ENCODE measurements at places on chromosomes 11 and 22.

DNA sequence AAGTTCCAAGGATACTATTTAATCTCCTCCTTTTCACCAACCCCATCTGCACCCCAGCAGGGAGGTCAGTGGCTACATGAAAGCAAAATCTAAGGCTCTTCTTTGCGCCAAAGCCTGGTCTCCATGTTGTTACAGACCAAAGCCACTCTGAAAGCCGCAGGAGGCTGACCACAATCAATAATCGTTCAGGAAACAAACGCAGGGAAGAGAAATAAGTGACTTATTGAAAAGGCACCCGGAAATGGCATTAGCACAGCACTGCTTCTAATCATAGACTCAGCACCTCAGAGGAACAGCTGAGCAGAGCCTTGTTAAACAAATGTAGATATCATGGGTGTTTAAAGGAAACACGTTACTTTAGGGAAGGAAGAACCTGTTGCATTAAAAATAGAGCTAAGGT, 183.9 kb downstream of the KIRREL3 start:
- DNase-seq: no peak

GRCh38 chr22:25084405-25085107, 115.1 kb upstream of the CRYBB3 start:
- no peak for DNase-seq

DNA sequence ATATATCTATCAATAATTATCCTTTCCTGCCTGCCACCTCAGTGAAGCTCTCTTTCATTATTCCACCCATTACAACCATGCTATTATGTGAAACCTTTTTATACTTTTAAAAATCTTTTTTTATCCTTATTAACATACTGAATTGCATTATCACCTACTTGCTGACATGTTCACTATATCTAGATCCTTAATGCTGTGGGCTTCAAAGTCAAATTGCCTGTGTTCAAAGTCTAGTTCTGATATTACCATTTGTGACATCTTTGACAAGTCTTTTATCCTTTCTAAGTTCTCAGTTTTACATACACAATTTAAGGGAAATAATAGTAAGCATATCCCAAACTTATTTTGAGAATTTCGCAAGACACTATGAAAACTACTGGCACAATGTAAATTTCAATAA, 2239.4 kb downstream of the LRRC4C start:
- no peak for DNase-seq

- no peak for DNase-seq
These were observed 35.9 kb upstream of the GRAMD4 start for GRCh38 chr22:46584081-46584921.

DNA sequence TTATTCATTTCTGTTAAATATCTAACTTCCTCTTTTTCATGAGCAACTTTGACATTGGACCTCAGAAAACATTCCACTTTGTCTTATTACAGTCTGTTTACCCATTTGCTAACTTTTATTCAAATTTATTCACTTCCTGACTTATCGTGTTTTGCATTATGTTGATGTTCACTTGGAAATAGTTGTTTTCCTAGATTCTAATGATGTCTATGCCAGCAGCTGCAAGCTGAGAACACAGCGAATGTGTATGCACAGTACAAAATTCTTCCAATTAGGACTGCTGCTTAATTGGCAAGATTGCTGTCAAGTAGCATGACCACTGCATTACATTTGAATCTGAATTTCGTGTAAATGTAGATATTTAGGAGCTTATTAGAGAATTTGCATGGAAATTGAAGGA, 61.5 kb upstream of the GRIA4 start:
- DNase-seq: no peak

GRCh38 chr22:25197340-25197739, 2.3 kb upstream of the CRYBB3 start:
- DNase-seq: no peak

- no peak for DNase-seq
These were observed 62.5 kb upstream of the CD44 start for GRCh38 chr11:35076201-35077100.

- DNase-seq: no peak
These were observed 1.3 kb upstream of the INSC start for GRCh38 chr11:15113381-15113780.

DNA sequence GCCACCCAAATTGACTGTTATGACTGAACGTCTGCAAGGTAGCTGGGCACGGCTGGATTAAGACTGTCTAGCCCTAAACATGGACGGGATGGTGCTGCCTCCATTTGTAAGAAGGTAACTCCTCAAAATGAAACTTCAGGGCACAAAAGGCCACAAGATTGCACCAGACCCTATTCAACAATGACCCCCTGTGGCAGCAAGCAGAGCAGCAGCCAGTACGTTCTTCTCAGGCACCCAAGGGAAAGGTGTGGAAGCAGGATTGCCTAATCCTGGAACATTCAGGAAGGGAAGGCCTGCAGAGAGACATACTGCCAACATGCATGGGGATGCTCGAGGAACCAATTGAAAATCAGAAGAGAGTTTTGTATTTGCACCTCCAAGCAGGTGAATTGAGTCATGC, 4.5 kb upstream of the TBX10 start:
- no peak for DNase-seq

- DNase-seq: no peak
These were observed 1082.5 kb downstream of the BRD1 start for GRCh38 chr22:48744967-48745841.

DNA sequence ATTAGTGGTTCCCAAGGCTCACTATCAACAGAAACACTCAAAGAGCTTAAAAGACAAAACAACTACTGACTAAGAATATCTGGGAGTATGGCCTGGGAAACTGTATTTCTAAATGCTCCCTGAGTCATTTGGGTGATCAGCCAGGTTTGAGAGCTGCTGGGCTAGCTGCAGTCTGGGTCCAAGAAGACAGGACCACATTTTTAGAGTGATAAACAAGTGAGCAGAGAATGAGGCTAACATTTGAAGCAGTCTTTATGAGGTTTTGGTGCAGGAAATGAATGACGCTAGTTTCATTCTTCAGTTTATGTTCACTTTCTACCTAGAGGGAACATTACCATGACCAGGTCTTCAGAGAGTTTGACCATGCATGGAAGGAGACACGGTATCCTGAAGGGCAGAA, 97.7 kb downstream of the TEAD1 start:
- DNase-seq: no peak

DNA sequence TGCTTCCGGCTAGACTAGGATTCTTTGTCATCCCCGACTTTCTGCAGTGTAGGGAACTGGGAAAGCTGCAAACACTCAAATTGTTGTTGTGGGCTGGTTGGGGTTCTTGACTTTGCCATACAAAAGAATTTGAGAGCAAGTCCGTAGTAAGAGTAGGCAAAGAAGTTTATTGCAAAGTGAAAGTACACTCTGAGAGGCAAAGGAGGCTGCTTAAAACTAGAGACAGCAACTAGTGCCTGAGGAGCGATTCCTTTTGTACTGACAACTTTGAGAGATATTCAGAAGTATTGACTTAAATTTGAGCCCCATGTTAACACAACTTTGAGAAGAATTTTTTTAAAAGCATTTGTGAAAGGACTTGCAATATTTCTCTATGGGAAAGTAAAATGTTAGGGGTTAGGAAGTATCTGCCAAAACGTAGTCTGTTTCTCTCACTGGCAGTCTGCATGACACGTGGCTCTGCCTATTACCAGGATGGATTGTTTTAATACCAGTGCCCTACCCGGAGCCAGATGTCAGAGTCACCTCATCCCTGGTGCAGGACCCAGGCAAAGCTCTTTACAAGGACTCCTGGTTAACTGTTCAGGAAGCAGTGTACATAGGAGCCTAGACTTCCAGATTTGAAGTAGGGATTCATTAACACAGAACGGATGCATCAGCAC, 85.0 kb upstream of the CLPB start:
- DNase-seq: no peak

DNA sequence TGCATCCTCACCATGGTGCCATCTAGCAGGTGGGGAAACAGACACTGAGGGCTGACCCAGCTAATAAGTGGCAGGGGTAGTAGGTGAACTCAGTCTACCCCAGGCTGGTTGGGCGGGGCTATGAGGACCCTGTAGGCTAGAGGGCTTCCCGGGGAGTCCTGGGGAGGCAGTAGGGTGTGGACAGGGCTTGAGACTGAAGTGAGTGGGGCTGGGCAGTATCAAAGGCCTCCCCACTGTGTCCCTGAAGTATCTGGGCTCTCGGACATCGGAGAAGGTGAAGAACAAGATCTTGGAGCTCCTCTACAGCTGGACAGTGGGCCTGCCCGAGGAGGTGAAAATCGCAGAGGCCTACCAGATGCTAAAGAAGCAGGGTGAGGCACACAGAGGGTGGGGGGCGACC, 11.4 kb downstream of the GGA1 start:
- DNase-seq: no peak

DNA sequence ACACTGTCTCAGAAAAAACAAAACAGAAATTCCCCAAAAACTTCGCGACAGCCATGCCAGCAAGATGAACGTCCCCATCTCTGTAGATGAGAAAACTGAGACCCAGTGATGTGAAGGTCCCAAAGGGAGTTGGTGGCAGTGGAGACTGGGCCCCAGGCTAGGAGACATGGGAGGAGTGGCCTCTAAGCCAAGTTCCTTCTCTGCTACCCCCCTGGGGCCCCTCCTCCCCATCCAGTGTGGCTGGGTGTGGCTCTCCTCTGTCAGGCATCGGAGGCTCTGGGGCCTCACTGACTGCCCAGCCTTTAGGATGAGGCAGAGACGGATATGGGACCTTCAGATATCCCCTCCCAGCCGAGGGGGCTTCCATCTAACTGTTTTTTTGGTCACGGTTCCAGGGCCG, 9.8 kb downstream of the RELT start:
- DNase-seq: no peak

DNA sequence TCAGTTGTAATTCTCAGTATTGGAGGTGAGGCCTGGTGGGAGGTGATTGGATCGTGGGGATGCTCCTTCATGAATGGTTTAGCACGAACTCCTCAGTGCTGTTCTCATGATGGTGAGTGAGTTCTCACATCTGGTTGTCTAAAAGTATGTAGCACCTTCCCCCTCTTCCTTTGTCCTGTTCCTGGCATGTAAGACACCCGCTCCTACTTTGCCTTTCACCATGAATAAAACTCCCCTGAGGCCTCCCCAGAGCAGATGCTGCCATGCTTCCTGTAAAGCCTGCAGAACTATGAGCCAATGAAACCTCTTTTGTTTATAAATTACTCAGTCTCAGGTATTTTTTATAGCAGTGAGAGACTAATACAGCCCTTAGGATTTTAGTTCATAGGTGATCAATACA, 191.5 kb downstream of the MAML2 start:
- no peak for DNase-seq

DNA sequence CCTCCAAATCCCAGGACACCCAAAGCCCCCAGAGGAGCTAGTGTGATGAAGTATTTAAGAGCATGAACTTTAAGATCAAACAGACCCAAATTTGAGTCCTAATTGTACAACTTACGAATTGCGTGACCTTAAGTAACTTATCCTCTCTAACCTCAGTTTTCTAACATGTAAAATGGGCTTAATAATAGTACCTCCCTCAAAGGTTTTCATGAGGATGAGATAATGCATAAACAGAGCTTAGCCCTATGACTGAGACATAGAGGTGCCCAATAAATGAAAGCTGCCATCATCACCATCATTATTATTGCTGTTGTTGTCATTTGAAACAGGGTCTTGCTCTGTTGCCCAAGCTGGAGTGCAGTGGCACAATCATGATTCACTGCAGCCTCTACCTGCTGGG, 9.2 kb downstream of the SCN2B start:
- DNase-seq: no peak

- DNase-seq: no peak
These were observed 59.2 kb upstream of the PHOX2A start for GRCh38 chr11:72303179-72303578.

DNA sequence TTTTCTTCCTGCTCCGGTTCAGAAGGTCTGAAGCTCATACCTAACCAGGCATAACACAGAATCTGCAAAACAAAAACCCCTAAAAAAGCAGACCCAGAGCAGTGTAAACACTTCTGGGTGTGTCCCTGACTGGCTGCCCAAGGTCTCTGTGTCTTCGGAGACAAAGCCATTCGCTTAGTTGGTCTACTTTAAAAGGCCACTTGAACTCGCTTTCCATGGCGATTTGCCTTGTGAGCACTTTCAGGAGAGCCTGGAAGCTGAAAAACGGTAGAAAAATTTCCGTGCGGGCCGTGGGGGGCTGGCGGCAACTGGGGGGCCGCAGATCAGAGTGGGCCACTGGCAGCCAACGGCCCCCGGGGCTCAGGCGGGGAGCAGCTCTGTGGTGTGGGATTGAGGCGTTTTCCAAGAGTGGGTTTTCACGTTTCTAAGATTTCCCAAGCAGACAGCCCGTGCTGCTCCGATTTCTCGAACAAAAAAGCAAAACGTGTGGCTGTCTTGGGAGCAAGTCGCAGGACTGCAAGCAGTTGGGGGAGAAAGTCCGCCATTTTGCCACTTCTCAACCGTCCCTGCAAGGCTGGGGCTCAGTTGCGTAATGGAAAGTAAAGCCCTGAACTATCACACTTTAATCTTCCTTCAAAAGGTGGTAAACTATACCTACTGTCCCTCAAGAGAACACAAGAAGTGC, 661 bp upstream of the MALAT1 start:
- peak; percentile 40 for DNase-seq

GRCh38 chr22:22953791-22954190, 66.2 kb downstream of the IGLL5 start:
- no peak for DNase-seq

DNA sequence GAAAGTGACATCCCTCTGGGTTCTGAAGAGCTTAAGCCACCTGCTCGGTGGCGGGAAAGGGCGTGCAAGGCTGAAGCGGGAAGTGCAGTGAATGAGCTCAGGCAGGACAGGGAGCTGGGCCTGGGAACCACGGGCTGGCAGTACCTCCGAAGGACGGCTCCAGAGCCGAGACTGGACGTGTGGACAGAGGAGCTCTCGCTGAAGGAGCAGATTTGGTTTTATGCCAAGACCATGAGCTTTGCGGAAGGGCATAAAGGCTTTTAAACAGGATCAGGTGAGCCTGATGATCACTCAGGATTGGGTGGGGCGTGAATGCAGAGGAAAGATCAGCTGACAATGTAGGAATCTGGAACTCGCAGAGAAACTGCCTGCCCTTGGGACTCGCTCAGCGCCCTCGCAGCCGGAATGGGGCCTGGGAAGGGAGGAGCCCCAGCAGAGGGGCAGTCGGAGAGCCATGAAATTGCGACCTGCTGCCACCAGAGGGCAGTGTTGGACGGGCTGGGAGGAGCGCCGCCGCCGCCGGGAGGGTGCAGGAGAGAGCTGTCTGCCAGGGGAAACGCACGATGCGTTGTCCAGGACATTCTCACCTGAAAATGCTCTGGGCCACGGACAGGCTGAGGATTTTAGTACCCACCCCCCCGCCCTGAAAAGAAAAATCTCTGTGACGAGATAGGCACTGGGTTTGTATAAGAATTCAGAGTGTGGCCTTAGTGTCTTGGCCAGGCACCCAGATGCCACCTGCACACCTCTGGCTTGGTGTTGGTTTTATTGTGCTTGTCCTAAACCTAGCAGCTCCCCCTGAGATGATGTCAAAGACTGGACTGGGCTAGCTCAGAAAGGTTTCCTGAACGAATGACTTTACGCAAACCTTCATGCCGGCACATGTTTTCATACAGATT, 324.4 kb downstream of the NTM start:
- DNase-seq: no peak

- no peak for DNase-seq
These were observed 1.1 kb upstream of the MTMR2 start for GRCh38 chr11:95925011-95925410.

All from activated naive CD4-positive, alpha-beta T cell (primary cell).